ENCODE measurements at places on chromosomes 1 and 21.
A peak's percentile ranks its signal among the peaks of the same experiment; 100 is the strongest.

DNA sequence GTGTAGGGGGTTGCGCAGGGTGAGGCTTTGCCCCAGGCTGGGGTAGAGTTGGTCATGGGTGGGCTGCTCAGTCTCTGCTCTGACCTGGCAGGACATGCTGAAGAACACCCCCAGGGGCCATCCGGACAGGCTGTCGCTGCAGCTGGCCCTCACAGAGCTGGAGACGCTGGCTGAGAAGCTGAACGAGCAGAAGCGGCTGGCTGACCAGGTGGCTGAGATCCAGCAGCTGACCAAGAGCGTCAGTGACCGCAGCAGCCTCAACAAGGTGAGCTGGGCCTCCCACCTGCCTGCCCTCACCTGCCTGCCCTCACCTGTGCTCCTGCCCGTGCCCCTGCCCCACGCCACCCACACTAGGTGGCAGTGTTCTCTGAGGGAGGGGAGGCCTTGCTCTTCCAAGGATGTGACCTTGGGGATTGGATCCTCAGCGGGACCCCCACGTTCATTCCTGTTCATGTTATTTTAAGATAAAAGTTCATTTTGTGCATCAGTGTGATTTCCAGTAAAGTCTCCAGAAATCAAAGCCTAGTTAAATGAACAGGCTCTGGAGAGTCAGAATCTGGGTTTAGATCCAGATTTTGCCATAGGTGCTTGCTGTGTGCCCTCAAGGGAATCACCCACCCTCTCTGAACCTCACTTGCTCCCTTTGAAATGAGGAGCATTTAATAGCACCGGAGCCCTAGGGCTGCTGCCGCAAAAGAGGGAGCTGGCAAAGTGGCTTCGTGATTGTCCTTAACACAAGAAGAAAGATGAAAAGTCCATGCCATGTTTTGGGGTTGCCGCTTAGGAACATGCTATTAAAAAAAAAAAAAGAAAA is 87.9 kb downstream of the ARHGEF10L start:
- DNase-seq = no peak

- peak; percentile 37 for DNase-seq
Measured at GRCh38 chr1:160979286-160979685, 24.7 kb upstream of the ITLN2 start.

- no peak for DNase-seq
Measured at GRCh38 chr1:226661965-226662364, 77.1 kb downstream of the ITPKB start.

- no peak for DNase-seq
Measured at GRCh38 chr1:212353181-212353580, 61.5 kb downstream of the PACC1 start.

DNA sequence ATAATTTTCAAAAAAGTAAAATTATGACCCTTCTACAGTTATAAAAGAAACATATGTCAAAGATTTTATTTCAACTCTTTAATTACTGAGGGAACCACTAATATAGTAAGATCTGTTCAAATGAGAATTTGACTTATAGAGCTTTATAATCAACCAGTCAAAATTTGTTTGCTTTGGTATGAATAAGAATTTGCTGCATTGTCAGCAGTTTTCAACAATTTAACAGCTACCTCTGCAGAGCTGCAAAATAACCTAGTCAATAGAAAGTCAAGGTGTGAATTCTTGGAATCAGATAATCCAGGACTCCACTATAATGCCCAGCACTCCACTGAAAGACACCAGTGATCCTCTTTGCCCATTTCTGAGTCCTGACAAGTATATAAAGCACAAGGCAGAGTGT is 78.2 kb downstream of the ODF2L start:
- no peak for DNase-seq

GRCh38 chr1:225434046-225434445 is 6.2 kb upstream of the LBR start:
- no peak for DNase-seq

GRCh38 chr1:114587203-114587991 is 6.0 kb upstream of the BCAS2 start:
- no peak for DNase-seq

DNA sequence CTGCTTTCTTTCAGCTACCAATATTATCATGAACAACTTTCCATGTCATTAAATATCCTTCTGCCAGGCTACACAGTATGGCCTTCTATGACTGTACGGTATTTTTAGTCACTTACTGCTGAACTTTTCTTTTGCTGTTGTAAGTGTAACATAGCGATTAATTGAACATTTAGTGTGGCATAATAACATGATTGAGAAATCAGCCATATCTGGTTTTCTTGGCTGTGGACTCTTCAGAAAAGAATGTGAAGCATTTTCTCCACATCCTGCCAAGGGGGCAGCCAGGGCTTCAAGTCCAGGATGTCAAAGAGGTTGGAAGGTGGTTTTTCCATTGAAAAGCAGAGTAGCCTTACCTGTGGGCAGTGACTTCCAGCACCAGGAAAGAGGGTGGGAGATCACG is 8.8 kb upstream of the AHCYL1 start:
- DNase-seq = no peak

GRCh38 chr1:213714645-213715044 is 273.1 kb upstream of the PROX1 start:
- DNase-seq = no peak

DNA sequence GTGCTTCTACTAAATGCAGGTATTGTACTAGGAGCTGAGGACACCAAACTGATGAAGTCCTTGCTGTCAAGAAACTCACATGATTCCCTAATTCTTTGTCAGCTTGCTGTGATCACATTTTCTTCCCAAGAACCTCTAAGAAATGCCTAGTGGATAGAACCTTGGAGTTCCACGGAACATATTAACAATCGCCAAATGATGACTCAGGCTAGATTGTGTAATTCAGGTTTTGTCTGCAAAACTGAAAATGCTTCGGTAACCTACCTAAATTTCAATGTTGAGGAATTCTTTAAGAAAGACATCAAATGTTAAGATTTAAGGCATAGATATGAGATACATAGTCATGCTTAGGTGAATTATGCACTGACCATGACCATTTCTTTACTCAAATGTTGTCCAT is 1.7 kb upstream of the GADD45A start:
- DNase-seq = peak; percentile 79

DNA sequence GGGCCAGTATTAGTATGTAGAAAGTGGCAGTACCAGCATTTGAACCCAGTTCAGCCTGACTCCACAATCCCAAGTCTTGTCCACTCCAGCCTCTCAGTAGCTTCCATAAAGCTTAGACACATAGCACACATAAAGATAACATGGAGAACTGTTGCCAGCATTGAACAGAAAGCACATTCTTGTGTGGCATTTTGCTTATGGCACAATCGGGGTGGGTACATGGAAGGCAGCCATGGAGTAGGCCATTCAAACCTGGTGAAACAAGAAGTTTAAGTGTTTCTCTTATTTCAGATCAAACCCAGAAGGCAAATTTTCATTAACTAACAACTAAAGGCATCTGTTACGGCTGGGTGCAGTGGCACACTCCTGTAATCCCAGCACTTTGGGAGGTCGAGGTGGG is 102.7 kb downstream of the HIVEP3 start:
- no peak for DNase-seq

GRCh38 chr1:182855911-182856310 is 16.8 kb downstream of the DHX9 start:
- no peak for DNase-seq

DNA sequence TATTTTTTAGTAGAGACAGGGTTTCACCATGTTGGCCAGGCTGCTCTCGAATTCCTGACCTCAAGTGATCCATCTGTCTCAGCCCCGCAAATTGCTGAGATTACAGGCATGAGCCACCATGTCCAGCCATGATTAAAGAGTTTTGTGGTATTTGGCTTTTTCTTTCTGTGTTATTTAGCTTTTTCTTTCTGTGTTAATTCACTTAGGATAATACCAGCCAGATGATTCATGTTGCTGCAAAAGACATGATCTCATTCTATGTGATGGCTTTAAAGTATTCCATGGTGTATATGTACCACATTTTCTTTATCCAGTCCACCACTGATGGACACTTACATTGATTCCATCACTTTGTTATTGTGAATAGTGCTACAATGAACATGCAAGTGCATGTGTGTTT is 1135.2 kb downstream of the AMY1C start:
- no peak for DNase-seq

GRCh38 chr1:29240400-29240837 is 4.1 kb downstream of the PTPRU start:
- DNase-seq = no peak

DNA sequence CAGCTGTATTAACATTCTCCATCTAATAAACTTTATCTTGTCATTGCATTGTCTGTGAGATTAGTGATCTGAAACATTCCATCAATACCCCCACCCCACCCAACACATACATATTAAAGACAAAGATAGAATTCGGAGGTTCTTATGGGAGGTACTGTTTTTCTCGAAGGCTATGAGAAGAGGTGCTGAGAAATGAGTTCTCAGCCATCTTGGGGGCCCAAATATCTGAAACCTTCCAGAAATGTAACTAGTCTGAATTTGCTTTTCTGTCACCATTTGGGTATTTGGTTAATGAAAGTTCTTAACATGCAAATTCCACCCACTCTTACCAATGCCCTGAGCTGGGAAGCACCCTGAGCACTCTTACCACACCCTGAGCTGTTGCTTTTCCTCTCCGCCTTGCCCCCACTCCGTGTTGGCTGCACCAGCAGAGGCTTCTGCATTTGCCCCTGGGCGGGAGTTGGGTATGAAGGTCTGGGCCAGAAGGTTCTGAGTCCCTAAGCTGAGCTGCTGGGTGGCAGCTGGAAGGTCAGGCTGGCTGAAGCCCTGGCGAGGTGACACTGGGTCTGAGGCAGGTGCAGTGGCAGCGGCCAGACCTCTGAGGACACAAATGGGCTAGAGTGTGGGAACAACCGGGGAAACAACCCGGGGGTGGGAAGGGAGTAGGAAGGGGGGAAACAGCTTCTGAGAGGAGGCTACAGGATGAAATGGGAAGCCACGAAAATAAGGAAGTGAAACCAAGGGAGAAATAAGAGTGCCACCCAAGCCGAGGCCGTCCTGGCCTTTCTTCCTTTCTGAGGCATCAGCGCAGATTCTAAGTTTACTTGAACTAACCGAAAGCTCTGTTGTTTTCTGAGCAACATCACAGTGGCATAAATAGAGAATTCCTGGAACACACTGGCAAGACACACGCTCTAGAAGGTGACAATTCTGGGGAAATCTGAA is 26.3 kb upstream of the IER5 start:
- DNase-seq = peak; percentile 89

GRCh38 chr1:60463146-60463545 is 389.6 kb upstream of the C1orf87 start:
- DNase-seq = no peak

- peak; percentile 99 for DNase-seq
Measured at GRCh38 chr1:151909167-151910149, at the start of gene THEM4. Gene THEM4, minus strand, starts transcription at chr1:151909511. Its CDS starts 53 bp downstream, at chr1:151909458.

DNA sequence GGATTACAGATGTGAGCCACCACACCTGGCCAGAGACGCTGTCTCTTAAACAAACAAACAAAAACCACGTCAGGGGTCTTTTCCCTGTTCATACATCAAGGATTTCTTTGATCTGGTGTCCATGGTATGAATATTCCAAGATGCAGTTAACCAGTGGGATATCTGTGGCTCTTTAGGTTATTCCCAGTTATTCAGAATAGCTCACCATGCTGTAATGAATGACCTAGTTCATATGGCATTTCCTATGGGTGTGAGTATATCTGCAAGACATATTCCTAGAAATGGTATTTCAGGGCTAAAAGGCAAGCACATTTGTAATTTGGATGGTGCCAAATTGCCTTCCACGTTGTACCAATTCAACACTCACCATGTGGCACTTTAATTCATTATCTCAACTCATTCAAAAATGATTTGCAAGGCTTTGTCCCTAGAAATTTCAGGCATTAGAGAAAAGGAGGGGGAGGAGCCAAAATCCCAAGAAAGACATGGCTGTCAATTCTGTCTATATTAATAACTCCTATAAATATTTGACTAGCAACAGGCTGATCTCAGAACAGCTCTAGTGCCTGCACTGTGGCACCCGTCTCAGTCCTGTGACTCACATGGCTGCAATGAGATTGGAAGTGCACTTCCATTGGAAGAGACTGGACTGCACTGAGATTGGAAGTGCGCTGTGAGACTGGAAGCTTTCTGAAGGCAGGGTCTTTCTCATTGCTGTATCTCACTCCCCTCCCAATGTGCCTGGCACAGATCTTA is 6.0 kb upstream of the STMN1 start:
- no peak for DNase-seq

- no peak for DNase-seq
Measured at GRCh38 chr1:18792747-18793146, 66.7 kb downstream of the TAS1R2 start.

DNA sequence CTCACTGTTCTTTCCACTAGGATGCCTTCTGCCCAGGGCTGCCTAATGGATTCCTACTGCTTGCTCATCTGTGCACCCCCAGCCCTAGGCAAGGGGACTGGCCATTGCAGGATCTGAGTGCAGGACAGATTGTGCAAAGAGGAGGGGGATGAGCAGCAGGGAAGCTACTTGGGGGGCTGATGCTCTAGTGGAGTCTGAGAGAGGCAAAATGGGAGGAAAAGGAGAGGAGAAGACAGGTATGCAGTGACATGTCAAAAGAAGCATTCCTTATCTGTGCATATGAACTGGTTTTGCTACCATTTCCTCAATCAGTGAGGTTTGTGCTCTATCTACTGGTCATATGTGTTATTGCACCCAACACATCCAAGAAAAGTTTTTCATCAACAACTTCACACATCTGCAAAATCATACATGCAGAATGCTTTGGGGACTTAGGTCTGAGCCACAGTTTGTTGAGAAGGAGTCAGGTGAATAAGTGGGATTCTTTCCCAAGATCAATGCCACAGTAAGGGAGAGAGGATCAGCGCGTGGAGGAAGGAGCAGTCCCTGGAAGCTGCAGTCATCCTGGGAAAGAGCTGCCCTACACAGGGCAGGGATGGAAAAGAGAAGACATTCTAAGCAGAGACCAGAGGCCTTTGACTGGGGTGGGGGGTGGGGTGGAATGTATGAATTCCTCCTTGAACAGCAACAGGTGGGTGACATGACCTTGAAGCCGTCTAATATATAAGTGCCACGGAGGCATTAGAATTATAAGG is 14.4 kb downstream of the SLC5A9 start:
- peak; percentile 62 for DNase-seq

- DNase-seq = no peak
Measured at GRCh38 chr1:158952416-158952815, 21.1 kb downstream of the PYHIN1 start.

DNA sequence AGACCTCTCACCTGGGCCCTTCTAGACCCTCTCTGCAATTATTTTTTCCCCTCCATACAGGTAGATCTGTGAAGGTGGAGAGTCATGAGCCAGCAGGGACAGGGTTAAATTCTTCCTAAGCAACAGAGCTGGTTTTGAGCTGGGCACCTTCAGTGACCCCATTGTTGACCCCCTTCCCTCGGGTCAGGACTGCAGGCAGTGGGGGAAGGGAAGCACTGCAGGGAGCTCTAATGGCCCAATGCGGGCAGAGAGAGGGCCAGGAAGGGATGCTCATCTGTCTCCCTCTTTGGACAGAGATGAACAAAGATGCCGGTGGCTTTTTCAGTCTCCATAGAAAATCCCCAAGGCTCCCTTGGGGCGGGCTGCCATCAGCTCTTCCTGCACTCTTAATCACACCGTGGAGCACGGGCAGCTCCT is 21.4 kb downstream of the SOX13 start:
- DNase-seq = no peak
